Lung (tissue), 17 donors: ENCODE measurements at places on chromosomes 5 and 9. TPM values are rescaled to one million over a fixed set of nuclear protein-coding genes. Genes with fewer than 3 reads are reported as not detected.

- DNase-seq = no peak
Measured at GRCh38 chr5:109769597-109770291, 80.0 kb downstream of the MAN2A1 start.

- peak; percentile 17 for DNase-seq
Measured at GRCh38 chr5:43699910-43700309, 96.9 kb downstream of the NNT start.

- DNase-seq = no peak
Measured at GRCh38 chr5:82466986-82467561, 188.9 kb upstream of the RPS23 start.

- DNase-seq = peak; percentile 85
Measured at GRCh38 chr9:14366076-14366475, 52.1 kb upstream of the NFIB start.

- peak; percentile 93 for DNase-seq
Measured at GRCh38 chr5:82351754-82352145, 73.6 kb upstream of the RPS23 start.

DNA sequence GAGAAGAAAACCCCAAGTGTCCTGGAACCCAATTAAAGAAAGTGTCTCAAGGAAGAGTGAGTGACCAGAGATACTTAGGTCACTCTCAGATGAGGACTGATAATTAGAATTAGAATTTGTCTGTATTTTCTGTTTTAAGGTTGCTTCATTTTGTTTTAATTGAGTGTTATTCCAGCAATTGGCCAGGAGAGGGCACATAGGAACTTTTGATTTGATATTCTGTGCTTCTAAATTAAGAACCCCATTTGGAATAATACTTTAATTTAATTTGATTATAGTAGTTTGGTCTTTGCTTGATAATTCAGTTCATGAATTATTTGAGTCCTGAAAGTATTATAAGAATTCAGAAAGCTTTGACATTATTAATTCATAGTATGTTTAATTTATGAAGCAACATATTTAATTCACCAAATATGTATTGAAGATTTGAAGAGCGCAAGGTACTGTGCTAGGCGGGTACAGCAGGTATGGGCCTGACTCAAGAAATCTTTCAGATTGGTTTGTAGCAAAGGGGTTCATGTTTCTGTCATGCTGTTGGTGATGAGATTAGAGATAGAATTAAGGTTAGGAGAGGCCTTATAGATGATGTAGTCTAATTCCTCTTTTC is 4.9 kb downstream of the MRPL22 start:
- DNase-seq = no peak

DNA sequence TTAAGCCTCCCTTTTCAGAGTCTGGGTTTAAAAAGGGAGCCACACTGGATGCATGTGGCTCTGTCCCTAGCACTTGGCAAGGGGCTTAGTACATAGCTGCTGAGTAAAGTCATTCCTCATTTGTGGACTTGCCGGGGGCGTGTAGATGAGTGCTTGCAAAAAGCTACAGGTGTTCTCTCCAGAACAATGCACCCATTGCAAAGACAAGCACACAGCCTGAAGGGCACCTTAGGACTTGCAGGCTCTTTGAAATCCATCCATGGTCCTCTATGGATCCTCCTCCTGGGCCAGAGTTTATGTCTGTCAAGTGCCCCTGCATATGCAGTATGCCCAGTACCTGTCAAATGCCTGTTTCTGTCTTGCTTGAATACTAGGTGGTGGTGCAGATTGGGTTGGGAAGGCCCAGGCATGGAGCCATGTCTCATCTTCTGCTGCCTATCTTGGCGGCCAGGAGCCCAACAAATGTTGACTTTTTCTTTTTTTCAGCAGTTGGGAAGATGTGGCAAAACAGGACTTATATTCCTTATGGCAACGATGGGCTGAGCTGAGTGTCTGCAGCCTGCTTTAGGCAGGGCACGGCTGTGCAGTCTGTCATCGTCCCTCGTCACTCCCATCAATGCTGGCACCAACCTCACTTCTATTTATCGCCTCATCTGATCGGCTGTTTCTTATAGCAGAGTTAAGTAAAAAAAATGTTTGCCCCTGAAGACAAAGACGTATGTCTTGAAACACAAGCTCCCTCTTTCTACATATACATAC is 18.5 kb upstream of the SMIM32 start:
- no peak for DNase-seq

DNA sequence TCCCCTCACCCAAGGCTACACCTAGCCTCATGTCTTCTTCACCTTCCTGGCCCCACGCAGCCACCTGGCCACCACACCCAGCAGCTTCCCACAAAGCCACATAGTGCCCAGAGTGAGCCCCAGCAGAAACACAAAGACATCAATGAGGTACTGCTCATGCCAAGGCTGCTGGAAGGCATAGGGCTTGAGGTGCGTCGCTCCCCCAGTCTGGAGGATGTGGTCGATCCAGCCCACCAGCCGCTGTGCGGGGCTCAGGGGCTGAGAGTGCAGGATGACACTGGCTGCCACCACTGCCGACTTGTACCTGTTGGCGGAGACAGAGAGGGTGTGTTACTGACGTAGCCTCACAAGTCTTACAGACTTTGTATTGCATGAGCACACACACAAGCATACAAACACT is 15.8 kb upstream of the CAPSL start:
- DNase-seq = no peak

DNA sequence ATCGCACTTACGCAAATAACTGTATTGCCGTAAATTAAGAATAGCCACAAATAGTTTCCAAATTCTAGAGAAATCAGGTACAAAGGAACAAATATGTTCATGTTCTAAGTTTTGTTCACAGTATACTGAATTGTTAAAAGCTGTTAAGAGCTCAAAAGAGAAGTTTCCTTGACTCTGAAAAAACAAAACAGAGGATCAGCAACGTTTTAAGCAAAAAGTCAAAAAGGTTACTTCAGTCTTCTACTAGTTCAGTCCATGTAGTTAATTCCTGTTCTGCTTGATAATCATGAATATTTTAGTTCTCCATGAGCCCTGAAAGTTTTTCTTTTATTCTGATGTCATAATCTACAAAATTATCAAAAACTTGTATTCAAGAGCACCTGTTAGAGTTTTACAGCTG is 128.6 kb upstream of the MAST4 start:
- no peak for DNase-seq

DNA sequence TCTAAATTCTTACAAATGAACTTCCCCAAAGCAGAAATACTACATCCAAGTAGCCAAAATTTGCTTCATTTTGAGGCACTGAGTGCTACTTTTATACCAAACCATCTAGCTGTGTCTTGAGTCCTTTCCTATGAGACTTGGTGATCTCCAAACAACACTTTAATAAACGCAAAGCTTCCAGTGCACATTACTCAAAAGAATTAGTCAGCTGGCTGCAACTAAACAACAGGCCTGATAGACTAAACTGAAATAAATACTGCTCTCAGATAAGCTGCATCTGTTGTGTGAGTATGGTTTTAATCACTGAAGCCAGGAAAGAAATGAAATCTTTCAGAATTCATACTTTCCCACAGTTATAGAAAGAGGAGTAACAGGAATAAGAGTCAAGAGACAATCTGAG is 80.3 kb downstream of the VCAN start:
- DNase-seq = peak; percentile 84

- DNase-seq = peak; percentile 19
Measured at GRCh38 chr5:174348311-174348981, 302.9 kb downstream of the NSG2 start.

DNA sequence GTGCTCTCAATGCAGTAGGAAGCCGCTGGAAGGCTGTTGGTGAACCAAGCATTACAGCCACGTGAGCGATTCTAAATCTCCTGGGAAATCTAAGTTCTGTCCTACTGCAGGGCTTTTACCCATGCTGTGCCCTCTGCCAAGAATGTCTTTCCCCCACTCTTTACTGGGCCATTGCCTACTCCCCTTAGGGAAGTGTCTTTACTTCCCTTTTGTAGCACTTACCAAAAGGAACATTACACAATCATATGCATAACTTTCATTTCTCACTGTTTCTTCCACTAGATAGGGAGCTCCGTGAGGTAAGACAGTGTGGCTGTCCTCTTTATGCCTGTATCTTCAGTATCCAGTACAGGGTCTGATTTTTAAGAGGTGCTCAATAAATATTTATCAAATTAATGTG is 241.7 kb upstream of the NR4A3 start:
- DNase-seq = no peak

DNA sequence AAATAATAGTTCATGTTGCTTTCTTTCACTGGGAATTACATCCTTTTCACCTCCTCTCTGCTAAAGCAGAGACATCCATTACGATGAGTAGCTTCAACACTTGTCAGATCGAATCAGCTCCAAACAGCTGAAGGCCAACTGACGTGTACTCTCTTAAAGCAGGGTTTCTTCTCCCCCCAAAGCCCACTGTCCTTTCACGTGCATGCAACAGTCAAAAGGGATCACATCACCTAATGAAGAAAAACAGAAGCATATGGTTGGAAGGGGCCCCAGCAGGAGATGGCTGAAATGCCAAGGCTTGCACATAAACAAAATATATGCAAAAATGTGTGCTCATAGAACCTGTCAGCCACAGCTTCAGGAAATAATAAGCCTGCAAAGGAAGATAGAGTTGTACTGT is 421.6 kb downstream of the ANXA1 start:
- DNase-seq = no peak

- DNase-seq = no peak
Measured at GRCh38 chr5:140992828-140993227, 26.6 kb downstream of the PCDHAC2 start.

NXNL2 gene
- 0.91 TPM for total RNA-seq

IRX1 gene
- total RNA-seq = 13.8 TPM

ECSCR gene
- 46.7 TPM for total RNA-seq

CCL27 gene
- total RNA-seq = 0.55 TPM

IFT74 gene
- 17.2 TPM for total RNA-seq

UGT3A1 gene
- not detected for total RNA-seq

PCDHA9 gene
- total RNA-seq = 0.68 TPM

DUSP1 gene
- 310 TPM for total RNA-seq

MED27 gene
- 17.8 TPM for total RNA-seq

UBE2QL1 gene
- total RNA-seq = 0.51 TPM
